ENCODE measurements at places on chromosomes 12 and 14.

DNA sequence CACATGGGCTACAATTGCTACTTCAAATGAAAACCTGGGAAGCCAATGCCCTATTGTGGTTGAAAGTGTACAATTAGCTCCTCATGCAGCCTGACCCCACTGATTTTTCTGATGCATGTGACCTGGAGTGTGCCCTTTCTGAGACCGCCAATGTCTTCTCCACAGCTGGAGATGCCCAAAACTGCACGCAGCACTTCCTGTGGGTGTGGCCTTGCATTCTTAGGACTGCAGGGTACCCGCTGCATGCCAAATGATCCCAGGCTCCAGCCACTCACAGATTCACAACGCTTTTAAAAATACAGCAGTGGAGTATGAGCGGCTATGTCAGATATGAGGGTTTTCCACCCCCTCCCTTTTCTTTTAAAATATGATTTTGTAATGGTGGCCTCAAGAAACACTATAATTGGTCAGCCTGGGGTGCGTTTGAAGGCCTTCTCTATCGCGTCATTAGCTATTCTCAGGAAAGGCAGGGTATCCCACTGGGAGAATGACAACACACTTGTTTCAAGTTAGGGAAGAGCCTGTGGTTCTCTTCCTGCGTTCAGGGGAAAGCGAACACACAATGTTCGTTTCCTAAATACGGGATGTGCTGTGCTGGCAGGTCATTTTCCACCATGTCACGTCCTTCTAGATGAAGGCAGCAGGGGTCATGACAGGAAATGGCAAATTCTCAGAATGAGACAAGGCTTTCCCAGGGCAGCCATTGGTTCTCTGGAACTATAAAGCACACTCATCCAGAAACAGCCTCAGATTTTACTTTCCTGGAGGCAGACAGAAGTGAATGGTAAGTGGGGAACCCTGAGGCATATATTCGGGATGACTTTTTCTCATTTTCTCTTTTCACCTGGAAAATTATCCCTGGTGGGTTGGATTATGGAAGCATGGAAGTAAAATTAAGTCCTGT lies at the start of gene APOLD1:
APOLD1 (plus strand) TSS at position 749 of the 904 bp plus-strand sequence; CDS start at position 782, 33 bp downstream.
- DNase-seq, result no peak

DNA sequence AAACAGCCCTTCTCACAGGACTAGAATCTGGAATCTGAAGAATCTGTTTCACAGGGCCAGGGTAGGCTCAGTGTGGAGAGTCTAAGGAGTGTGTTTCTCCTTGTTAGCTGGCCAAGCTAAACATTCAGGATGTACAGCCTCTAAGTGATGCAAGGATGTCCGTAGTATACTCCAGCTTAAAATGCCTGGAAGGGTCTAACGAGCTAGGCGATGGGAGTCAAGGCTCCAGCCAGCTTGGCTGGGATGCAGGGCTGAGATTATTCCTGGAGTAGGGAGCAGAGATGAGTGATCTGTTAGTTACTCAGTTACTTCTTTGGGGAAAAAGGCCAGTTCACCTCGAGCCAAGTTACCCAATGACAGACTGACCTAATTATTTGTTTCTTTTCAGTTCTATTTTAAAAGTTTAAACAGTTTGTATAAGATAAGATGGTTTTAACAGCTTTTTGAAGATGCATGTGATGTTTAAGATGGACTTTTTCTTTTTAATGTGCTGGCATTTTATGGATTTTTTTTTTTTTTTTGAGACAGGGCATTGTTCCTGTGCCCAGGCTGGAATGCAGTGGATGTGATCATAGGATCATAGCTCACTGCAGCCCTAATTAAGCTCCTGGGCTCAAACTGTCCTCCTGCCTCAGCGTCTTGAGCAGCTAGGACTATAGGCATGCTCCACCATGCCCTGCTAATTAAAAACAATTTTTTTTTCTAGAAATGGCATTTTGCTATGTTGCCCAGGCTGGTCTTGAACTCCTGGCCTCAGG lies 41.1 kb downstream of the SYNE2 start:
- no peak for DNase-seq

DNA sequence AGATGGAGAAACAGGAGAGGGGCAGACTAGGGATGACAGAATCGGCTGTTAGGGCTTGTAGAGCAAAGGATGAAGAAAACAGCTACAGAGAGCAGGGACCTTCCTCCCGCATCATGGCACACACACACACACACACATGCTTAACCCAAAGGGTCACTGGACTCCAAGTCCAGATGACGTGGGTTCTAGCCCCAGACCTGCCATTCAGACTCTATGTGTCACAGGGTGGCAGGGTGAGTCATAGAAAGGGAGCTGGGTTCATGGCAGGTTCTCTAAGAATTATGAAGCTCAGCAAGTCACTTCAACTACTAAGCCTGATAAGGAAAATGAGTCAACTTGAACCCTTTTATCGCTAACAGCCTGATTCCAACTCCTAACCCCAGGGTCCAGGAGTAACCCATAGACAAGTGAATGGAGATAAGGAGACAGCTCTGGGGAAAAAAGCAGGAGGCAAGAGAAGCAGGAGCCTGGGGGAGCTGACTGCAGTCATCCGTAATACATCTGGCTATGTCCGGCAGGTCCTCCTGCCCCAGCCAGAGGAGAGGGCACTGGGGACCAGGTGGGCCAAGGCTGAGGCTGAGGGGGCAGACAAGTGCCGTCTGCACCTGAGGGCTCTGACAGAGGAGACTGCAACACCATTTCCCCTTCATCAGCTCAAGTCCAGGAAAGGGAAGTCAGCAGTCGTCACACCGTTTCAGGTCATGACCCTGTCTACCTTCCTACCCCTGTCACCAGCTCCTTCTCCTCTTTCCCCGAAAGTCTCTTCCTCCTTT lies 3.6 kb upstream of the TNFRSF1A start:
- DNase-seq, result no peak

- DNase-seq, result no peak
Measured at GRCh38 chr14:59776468-59776867, 94.1 kb downstream of the RTN1 start.

GRCh38 chr14:94163796-94164195 lies 10.3 kb upstream of the PPP4R4 start:
- DNase-seq, result no peak

DNA sequence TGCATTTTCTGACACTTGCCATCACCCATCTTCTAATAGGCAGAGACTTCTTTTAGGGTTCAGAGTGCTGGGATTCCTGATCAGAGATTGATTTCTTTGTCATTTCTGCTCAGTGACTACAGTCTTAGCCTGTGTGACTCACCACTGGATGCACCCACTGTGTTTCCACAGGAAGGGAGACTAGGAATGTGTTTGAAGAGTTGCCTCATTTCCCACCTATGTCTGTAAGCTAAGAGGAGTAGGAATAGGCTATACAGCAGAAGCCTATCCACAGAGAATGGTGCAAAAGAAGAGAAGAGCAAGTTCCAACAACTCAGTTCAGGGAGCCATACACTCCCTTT lies 60.2 kb upstream of the ACTN1 start:
- no peak for DNase-seq

DNA sequence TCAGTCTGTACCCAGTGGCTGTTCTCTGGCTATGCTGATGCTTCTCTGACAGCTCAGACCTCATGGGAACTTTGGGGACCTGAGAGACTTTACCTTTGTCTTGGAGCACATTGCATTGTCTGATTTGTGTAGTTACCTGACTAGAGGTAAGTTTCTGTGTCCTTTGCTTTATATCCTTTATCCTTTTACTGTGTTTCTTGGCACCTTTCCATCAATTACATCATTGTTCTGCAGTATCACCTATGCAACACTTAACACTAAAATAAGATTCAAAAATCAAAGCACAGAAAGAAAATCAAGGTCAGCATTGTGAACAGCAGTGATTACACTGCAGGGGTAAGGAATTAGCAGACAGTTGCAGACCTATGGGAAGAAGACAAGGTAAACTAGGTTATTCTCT lies 43.8 kb downstream of the SLC35F4 start:
- DNase-seq, result no peak

DNA sequence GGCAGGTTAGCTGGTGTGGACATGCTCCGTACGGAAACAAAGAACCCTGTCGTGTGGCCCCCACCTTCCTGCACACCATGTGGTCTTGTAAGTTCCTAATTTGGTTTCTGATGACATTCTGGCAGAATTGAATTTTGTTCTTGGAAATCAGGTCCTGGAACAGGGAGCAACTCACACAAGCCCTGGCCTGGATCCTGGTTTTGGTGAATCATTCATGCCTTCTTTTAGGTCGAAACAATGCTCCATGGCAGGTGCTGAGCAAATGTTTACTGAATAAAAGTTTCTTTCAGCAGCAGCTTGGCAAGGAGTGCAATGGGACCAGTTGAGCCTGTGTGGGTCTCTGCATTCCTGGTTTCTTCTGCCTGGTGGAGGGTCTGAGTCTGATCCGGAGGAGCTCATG lies 978.4 kb downstream of the BCL11B start:
- DNase-seq, result no peak

- no peak for DNase-seq
Measured at GRCh38 chr14:53316504-53316903, 163.4 kb upstream of the DDHD1 start.

- peak; percentile 94 for DNase-seq
Measured at GRCh38 chr14:68792979-68793733, at the start of gene ZFP36L1. ZFP36L1 (minus strand) TSS chr14:68793067; CDS start chr14:68792938, 129 bp downstream.

GRCh38 chr12:117563706-117564105 lies 202.3 kb upstream of the NOS1 start:
- no peak for DNase-seq

- no peak for DNase-seq
Measured at GRCh38 chr14:74974364-74975058, 19.1 kb upstream of the PGF start.

DNA sequence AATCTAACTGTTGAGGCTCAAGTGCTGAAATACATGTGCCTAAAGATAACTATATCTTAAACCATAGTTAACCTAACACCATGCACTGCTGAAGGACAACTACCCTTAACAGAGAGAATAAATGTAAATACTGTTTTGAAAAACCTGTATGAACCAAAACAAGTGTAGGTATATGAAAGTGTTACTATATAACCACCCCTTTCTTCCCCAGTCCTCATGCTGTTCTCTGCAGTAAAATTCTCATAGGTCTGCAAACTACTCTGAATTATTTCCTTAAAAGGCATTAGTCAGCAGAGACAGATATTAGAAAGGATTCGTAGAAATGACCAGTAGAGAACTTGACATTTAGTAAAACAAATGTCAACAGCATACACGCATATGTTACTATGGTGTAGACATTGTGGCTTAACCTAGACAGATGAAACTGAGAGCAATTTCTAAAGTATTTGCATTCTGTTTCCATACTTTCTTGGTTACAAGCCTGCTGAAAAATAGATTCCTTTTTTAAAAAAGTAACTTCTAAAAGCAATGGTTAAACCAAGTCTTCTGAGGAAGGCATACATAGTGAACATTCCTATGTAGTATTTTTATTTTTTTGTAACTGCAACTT lies 13.9 kb downstream of the CSRP2 start:
- DNase-seq, result no peak

GRCh38 chr14:31465111-31465510 lies 7.8 kb upstream of the DTD2 start:
- no peak for DNase-seq

DNA sequence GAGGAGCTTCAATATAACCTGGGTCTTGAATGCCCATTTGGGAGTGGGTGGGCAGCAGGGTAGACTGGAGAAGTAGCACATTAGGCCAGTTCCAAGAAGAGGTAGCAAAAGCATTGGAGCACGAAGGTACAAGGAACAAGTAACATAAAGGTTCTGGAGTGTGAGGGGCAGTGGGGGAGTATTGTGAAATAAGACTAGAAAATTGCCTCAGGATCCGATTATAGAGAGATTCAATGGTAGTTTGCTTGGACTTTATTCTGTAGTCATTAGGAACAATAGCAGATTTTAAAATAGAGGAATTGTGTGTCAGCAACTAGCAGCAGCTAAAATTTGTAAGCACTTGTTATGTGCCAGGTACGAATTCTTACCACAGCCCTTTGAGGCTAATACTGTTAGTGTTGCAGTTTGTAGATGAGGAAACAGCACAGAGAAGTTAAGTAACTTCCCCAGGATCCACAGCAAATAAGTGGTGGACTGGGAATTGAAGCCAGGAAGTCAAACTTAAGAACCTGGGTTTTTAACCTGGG lies 61.8 kb downstream of the PPFIBP1 start:
- DNase-seq, result no peak

DNA sequence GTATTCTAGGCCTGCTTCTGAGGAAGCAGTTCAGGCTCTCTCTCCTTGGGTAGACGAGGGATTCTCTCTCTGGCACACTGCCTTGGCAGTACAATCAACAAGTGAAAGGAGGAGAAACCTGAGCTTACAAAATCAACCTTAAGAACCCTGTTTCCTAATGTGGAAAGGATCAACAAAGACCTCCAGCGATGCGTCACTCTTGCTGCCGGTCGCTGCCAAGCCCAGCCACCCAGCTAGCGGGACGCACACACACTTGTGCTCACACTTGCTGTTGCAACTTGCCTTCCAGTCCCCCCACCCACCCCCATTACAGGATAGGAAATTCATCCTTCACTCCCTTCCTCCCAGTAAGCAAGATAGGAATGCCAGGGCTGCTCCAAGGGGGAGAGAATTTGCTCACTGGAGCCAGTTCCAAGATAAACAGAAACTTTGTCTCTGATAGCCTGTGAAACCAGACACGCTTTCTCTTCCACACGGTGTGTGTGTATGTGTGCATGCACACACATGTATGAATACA lies 144.3 kb downstream of the BCL11B start:
- DNase-seq, result no peak

- DNase-seq, result no peak
Measured at GRCh38 chr14:72064501-72064900, 132.3 kb downstream of the RGS6 start.

GRCh38 chr12:48556631-48557030 lies 13.2 kb downstream of the LALBA start:
- no peak for DNase-seq

DNA sequence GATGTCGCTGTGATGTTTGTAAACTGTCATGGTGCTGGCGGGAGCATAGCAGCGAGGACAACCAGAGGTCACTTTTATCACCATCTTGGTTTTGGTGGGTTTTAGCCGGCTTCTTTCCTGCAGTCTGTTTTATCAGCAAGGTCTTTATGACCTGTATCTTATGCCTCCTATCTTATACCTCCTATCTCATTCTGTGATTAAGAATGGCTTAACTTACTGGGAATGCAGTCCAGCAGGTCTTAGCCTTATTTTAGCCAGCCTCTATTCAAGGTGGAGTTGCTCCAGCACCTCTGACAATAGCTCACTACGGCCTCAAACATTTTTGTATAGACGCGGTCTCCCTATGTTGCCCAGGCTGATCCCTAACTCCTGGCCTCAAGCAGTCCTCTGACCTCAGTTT lies 53.7 kb downstream of the B4GALNT3 start:
- no peak for DNase-seq

DNA sequence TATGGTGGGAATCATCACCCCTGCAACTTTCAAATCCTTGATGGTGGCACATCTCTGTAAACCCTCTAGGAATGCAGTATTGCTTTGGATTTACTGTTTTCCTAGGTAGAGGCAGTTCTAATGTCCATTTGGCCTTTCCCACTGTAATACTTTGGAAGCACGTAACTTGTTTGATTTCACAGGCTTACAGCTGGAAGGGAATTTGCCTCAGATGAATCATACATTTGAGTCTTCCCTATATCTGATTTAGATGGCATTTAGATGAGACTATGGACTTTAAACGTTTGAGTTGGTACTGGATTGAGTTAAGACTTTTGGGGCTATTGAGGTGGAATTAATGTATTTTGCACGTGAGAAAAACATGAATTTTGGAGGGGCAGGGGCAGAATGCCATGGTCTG lies 35.9 kb downstream of the DAAM1 start:
- DNase-seq, result no peak
